HT1080 (cell line): ENCODE measurements at places on chromosomes 3 and 15. TPM values are rescaled to one million over a fixed set of nuclear protein-coding genes. Genes with fewer than 3 reads are reported as not detected.

- peak; percentile 56 for DNase-seq
Measured at GRCh38 chr3:122415104-122415744, 638 bp downstream of the WDR5B start.

DNA sequence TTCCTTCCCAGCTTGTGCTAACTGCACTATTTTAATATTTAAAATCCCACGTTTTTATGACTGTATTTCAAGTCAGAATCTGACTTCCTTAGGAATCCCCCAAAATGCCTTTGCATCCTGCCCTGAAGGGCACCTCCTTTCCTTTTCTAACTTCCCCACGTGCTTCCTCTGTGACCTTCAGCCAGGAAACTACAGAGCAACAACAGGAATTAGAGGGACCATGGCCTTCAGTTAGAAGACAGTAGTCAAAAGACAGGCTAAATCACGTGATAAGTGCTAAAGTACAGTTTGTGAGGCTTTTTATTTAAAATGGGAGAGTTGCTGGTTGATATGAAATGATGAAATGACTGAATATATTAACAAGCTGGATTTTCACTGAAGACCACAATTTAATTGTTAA is 11.8 kb upstream of the ABHD10 start:
- no peak for DNase-seq

CCRL2 gene
- 2.6 and 3.7 TPM in 2 replicates for total RNA-seq

GUCA1C gene
- total RNA-seq, result not detected in 2 replicates

DNA sequence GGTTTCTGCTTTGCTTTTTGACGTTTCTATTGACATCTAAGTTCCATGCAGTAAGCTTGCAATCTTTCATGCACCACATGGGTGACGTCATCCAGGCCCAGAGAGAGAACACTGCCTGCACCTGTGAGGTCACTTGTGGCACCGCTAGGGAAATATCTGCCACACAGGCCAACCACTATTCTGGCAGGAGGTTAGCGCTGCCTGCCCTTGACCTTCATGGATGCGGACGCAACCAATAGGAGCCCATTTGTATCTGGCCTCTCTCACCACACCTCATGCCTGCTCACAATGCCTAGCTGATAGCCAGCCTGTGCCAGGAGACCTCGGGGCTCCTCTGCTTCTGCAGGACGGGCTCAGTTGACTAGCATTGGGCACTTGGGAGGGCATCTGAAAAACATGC is 55.8 kb upstream of the PRR23E start:
- no peak for DNase-seq

- no peak for DNase-seq
Measured at GRCh38 chr15:91208371-91208770, 108.3 kb downstream of the SV2B start.

USP19 gene
- 76.4 and 77.3 TPM in 2 replicates for total RNA-seq

DNA sequence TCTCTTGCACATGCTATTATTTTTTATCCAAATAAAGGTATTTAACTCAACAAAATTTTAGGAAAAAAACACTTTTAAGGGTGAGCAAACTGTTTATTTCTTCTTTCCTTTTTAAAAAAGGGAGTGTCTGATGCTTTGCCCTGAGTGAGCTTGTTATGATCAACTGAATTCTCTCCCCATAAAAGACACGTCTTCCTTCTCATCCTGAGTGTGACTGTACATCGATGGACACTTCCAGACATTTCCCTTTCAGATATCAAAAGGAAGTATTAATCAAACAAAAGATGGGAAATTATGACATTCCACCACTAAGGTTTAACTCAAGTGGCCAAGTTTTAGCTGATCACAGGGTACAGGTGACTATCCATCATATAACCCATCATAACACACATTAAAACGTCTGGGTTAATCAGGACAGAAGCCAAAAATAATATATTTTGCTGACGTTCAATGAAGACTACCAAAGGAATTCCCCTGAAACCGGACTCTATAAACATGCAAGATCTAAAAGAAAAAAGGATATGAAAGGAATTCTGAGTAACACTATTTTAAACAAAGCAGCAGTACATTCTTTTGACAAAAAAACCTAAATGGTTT is 354.8 kb downstream of the MECOM start:
- no peak for DNase-seq

NME9 gene
- not detected in 2 replicates for total RNA-seq

GATA2 gene
- 0.50 and 1.6 TPM in 2 replicates for total RNA-seq

MUSTN1 gene
- total RNA-seq, result 0.30 TPM in 1 of 2 replicates, not detected in the other

- peak; percentile 88 for DNase-seq
Measured at GRCh38 chr15:36407647-36408046, 171.8 kb upstream of the CDIN1 start.

DNA sequence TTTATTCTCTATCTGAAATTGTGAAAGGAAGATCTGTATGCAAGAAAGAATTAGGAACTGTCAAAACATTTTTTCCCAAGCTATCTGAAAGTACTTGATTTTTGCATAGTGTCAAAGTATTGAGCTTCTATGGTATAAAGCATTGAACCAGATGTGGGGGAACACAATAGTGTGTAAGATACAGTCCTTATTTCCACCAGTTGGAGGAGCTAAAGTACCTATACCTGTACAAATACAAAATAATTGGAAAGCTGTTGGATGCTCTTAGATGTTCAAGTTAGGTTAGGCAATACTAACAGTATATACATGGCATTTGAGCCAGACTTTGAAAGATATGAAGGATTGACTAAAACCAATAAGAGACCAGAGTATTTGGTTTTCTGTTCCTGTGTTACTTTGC is 148.4 kb downstream of the B3GALNT1 start:
- peak; percentile 53 for DNase-seq

GRCh38 chr3:99023590-99024192 is 122.2 kb upstream of the DCBLD2 start:
- DNase-seq, result peak; percentile 34

DNA sequence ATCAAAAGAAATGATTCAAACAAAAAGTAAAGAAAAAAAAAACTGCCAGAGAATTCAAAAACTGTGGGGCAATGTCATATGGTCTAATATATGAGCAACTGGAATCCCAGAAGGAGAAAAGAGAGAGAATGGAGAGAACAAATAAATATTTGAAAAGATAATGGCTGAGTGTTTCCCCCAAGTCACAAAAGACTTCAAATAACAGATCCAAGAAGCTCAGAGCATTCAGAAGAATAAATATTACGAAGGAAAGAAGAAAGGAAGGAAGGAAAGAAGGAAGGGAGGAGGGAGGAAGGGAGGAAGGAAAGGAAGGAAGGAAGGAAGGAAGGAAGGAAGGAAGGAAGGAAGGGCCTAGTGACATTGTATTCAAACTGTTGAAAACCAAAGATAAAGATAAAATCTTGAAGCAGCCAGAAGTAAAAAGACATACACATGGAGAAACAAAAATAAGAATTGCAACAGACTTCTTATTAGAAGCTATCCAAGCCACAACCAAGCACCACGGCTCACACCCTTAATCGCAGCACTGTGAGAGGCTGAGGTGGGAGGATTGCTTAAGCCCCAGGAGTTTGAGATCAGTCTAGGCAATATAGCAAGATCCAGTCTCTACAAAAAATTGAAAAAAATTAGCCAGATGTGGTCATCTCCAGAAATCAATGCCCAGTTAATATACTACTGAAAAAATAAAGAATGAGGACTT is 118.9 kb upstream of the IGSF10 start:
- DNase-seq, result no peak
